Upper lobe of right lung (tissue), 1 donor: ENCODE measurements at places on chromosomes 5 and 9. TPM values are rescaled to one million over a fixed set of nuclear protein-coding genes. Genes with fewer than 3 reads are reported as not detected.
A peak's percentile ranks its signal among the peaks of the same experiment; 100 is the strongest.

The TAF11L10 gene
- not detected for total RNA-seq

The NTNG2 gene
- 7.6 TPM for total RNA-seq

The NUDT12 gene
- 10.5 TPM for total RNA-seq

The PTPN3 gene
- 17.1 TPM for total RNA-seq

The TMC1 gene
- not detected for total RNA-seq

The EXOSC2 gene
- 23.0 TPM for total RNA-seq

The CD14 gene
- 127 TPM for total RNA-seq

The SLC4A9 gene
- total RNA-seq = 0.23 TPM

The GHR gene
- 6.6 TPM for total RNA-seq

The LOX gene
- total RNA-seq = 26.8 TPM

The PCDHGA2 gene
- total RNA-seq = 2.5 TPM

The INSL4 gene
- not detected for total RNA-seq

The PCDHB4 gene
- total RNA-seq = 3.0 TPM

The MSANTD3 gene
- total RNA-seq = 18.1 TPM

The PLCXD3 gene
- 2.6 TPM for total RNA-seq

The BNC2 gene
- 18.1 TPM for total RNA-seq

The NIPBL gene
- 63.0 TPM for total RNA-seq

DNA sequence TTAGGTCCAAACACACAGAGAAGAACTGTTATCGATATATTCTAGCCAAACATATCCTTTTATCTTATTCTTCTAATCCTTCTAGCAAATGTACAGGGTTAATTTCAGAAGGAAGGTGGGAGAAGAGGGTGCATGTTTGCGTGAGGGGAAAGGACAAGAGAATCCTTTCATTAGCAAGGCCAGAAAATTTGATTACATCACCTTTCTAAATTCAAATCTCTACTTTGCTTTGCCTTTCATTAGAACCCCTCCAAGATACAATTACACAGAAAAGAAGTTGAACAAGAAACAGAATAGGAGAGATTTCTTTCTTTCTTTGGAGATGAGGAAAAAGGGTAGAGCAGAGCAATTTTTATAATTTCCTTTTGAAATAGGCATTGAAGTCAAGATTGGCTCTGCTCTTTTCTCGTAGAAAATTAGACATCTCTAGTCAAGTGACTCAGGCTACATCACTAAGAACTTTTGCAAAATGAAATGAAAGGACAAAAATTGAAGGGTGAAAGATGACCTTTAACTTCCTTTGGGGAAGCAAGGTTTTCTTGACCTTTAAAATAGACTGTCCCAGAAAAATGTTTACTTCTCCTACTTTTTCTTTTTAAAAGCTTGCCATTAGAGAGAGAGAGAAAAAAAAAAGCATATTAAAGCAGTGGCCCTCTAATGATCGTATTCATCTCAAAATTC, 81.2 kb downstream of the TTLL11 start:
- no peak for DNase-seq

DNA sequence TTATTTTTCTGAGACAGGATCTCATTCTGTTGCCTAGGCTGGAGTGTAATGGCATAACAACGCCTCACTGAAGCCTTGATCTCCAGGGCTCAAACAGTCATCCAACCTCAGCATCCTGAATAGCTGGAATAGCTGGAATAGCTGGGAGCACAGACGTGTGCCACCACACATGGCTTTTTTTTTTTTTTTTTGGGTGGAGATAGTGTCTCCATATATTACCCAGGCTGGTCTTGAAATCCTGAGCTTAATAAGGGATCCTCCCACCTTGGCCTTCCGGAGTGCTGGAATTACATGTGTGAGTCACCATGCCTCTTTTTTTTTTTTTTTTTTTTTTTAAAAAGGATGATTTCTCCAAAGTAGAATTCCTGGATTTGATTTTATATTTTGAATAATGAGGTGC, 60.7 kb downstream of the NSD1 start:
- no peak for DNase-seq

DNA sequence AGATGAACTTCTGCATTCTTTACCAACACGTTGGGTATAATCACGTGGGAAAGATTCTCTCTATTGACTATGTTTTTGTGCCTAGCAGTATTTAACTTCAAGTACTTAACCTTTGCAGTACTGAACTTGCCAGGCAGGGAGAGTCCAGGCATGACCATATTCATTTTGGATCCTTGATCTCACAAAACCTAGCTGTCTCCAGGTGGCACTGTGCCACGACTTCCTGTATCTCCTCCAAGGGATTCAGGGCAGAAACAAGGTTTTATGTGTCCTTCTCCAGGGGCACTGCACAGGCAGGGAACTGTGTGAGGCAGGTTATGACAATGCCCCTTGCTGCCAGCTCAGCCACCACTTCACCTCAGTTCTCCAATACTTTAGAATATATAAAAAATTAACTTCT, 11.7 kb upstream of the IFNA5 start:
- DNase-seq = no peak

- no peak for DNase-seq
Measured at GRCh38 chr5:11955331-11955730, 51.1 kb upstream of the CTNND2 start.

- no peak for DNase-seq
Measured at GRCh38 chr5:111929867-111930266, 172.9 kb upstream of the NREP start.

GRCh38 chr9:24045150-24045549, 219.1 kb upstream of the ELAVL2 start:
- DNase-seq = no peak

GRCh38 chr5:124079062-124079461, 567.1 kb downstream of the CSNK1G3 start:
- no peak for DNase-seq

DNA sequence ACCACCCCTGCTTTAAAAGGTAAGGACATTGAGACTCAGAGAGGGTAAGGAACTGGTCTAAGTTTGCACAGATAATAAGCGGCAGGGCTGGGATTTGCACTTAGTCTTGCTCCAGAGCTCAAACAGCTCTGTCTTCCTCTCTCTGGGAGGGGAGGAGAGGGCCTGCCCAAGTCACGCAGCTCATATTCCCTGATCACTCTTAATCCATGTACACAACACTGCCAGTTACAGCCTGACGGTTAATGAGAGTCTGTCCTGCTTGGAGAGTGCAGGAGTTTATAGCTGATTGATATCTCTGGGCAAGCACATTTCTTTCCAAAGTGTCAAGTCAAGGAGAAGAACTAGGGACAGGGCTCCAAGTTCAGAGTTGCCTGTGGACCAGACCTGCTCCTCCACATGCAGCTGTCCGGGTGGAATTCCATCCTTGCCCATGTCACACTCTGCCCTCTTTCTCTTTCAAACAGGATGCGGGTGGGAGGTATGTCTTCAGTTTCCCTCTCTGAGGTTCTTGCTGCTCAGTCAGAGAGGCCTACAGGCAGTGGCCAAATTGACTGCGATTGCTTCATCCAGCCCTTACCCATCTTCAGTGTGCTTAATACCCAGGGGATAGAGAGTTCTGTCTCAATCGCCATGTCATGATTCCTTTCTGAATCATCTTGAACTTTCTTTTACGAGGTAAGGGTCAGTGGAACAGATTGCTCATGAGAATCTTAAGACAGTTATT, 54.5 kb downstream of the GALNT12 start:
- no peak for DNase-seq

- no peak for DNase-seq
Measured at GRCh38 chr5:6792911-6793471, 79.8 kb downstream of the TENT4A start.

DNA sequence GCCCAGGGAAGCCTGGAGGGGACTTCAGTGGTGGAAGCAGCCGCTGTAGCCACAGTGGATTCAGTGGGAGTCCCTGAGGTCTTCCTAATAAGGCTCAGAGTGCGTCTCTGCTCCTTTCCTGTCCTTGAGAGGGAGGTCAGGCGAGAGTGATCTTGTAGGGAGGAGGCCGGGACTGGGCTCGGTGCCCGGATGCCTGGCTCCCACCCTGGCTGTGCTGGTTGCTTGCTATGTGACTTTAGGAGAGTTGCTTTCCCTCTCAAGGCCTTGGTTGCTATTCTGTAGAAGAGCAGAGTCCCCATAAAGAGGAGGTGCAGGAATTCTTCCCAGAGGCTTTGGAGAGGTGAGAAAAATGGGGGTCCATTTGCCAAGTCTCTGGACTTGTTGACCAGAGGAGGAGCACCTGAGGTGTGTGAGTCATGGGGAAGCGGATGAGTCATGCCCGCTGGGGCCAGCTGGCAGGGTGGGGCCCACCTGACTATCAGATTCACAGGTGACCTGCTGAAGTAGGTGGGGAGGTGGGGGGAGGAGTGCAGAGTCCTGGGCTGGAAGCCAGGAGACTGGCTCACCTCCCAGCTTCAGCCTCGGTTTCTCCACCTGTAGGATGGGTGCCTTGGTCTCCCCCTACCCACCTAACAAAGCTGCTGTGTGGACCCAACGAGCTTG, 13.8 kb downstream of the GSN start:
- DNase-seq = peak; percentile 91

DNA sequence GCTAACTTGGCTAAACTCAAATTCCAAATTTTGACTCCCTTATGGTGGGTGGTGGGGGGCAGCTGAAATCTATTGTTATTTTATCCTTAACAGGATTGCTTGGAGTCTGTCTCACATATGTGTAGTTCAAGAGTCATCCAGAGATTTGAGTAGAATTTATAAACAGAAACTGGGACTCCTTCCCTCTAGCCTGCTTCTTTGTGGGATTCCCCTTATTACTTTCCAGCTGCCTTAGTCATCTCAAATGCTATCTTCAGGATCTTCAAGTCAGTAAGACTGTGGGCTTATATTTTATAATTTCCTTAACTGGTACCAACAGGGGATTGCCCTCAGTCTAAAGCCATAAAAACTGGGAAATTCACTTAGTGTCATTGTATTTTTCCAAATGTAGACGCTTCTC, 55.5 kb downstream of the NNT start:
- no peak for DNase-seq

DNA sequence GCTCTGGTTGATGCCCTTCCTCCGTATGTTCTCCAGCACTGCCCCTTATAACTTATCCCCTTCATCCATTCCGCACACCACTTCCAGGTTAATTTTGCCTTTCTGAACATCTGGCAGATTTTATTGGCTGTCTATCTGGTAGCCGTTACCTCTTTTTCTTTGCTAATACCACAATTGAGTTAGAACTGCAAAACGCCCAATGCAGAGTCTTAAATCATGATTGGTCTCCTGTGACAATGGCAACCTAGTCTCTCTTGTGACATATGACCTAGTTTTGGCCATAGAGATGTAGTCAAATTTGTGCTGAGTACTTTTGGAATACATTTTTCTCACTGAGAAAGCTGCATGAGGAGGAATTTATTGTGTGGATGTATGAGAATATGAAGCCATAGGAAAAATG, 365.7 kb upstream of the PRR16 start:
- DNase-seq = no peak

GRCh38 chr9:99966001-99966400, 59.5 kb downstream of the STX17 start:
- no peak for DNase-seq

DNA sequence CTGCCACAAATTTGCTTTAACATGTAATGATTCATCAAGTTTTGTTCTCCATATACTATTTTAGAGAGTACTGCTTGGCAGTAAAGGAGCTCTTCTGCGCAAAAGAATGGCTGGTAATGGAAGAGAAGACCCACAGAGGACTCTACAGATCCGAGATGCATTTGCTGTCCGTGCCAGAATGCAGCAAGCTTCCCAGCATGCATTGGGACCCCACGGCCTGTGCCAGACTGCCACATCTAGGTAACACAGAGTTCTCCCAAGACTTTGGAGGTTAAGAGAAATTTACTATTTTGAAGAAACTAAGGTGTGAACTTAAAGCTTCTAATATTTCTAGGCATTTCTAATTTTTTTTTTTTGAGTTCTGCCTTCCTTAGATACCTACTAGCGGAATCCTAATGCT, 107.1 kb downstream of the MUSK start:
- no peak for DNase-seq

GRCh38 chr5:142637871-142638270, 48.0 kb downstream of the FGF1 start:
- DNase-seq = no peak

- no peak for DNase-seq
Measured at GRCh38 chr5:94102849-94103248, 361.4 kb upstream of the POU5F2 start.

GRCh38 chr9:80649001-80649420, 1040.3 kb downstream of the TLE1 start:
- no peak for DNase-seq

GRCh38 chr9:138074516-138074915, 196.9 kb downstream of the CACNA1B start:
- peak; percentile 55 for DNase-seq

GRCh38 chr5:15807871-15808270, 307.9 kb downstream of the FBXL7 start:
- no peak for DNase-seq

- DNase-seq = no peak
Measured at GRCh38 chr9:37430841-37431597, 8.5 kb downstream of the GRHPR start.

- no peak for DNase-seq
Measured at GRCh38 chr9:102483651-102484050, 511.5 kb upstream of the CYLC2 start.

DNA sequence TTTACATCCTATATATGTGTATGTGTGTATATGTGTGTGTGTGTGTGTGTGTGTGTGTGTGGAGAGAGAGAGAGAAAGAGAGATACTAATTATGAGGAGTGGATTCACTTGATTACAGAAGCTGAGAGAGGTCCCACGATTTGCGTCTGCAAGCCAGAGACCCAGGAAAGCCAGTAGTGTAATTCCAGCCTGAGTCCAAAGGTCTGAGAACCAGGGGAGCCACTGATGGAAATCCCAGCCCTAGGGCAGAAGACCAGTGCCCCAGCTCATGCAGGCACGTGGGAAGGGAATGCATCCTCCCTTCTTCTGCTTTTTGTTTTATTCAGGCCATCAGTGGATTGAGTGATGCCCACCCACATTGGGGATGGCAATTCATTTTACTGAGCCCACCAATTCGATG, 74.8 kb downstream of the PCSK5 start:
- no peak for DNase-seq

GRCh38 chr5:179733772-179734126, 1.1 kb downstream of the MAML1 start:
- DNase-seq = no peak

DNA sequence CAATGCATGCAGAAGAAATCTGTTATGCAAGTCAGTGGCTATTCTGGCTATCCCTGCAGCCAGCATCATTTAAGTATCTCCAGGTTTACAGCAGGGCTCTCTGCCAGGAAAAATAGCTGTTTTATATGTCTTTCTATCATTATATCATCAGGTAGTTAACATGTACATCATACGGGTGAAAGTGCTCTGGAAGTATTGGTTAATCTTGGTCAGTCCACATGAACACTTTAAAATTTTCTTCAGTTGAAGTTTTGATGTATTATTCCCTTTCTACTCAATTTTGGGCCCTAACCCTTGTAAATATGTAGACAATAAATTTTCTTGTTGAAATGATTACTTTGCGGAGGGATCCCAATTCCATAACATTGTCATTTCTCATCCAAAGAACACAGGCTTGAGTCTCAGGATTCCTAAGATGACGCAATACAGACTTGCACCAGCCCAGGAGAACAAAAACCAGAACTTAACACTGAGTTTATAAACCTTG, 67.5 kb downstream of the SEMA6A start:
- DNase-seq = no peak
